Nephron progenitor cell (in vitro differentiated cells): ENCODE measurements at places on chromosomes 7 and 10.

- peaks cover 43% of the 10 kb centered on the region for H3K4me1 ChIP-seq
- H3K36me3 ChIP-seq, result no peaks in the 10 kb centered on the region
- H3K4me3 ChIP-seq, result no peak overlapping the region
- DNase-seq, result no peak
- peaks cover 8% of the 10 kb centered on the region for H3K27me3 ChIP-seq
- peak overlapping the region; percentile 93 for H3K27ac ChIP-seq
Measured at GRCh38 chr7:135808206-135808605, 59.6 kb upstream of the FAM180A start.

DNA sequence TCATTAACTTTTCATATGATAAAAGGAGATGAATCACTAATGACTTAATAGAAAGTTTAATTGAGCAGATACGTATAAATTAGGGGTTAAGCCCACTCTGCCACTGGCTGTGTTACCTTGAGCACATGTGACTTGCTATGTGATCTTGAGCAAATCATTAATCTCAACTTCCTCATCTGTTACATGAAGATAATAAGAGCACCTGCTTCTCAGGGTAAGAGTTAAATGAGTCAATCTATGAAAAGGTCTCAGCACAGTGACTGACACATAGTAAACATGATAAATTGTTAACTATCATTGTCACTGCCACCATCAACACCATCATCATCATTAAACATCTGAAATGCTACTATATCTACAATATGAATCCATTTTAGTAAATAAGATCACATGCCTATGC, 110.8 kb downstream of the TPK1 start:
- no peaks in the 10 kb centered on the region for H3K36me3 ChIP-seq
- H3K27me3 ChIP-seq, result peaks cover 4% of the 10 kb centered on the region
- no peak for DNase-seq
- no peak overlapping the region for H3K27ac ChIP-seq

DNA sequence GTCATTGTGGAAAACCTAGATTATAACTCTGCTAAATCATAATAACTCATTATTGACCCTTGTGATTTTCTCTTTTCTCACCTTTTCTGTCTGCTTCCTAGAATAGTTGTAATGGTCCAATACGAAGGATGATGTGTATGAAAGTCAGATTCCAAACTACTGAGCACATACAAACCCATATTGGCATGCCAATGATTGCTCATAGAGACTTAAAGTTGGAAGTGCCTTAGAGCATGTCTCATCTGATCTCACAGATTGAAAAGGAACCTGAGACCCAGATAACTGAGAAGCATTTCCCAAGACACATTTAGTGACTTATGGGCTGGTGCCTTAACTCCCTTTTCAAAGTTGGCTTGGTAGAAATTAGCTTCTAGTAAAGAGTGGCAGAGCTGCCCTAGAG, 594.3 kb downstream of the REEP3 start:
- H3K27ac ChIP-seq, result no peak overlapping the region
- no peak overlapping the region for H3K4me3 ChIP-seq
- peaks cover 12% of the 10 kb centered on the region for H3K36me3 ChIP-seq

DNA sequence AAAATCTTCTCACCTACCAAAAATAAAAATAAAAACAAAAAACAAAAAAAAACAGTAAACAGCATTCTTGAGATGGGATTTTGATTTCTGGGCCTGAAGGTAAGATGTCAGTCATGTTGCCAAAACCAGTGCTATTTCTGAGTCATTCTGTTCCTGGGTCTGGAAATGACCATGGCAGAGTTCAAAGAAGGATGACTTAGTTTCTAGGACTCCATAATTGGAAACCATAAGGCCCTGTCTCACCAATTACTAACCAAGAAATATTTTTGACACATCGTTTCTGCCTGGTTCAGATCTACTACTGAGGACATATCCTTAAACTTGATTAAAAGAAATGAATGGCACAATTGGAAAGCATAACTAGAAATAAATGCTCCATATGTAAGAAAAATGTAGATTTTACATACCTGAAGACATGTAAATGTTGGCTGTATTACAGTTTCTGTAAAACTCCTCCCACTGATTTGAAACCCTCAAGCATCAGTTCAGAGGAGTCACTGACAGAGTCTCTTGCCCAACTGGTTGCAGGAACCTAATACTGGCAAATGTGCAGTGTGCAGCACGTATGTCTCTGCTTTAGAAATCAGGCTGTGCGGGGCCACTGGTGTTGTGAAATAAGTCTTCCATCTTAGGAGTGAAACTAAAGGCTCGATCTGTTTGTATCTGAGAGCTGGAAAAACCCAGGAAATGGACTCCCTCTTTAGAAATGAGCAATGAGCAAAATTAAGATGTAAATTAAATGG, 84.8 kb upstream of the EGR2 start:
- peaks cover 6% of the 10 kb centered on the region for H3K27me3 ChIP-seq
- no peak for DNase-seq
- no peaks in the 10 kb centered on the region for H3K36me3 ChIP-seq

DNA sequence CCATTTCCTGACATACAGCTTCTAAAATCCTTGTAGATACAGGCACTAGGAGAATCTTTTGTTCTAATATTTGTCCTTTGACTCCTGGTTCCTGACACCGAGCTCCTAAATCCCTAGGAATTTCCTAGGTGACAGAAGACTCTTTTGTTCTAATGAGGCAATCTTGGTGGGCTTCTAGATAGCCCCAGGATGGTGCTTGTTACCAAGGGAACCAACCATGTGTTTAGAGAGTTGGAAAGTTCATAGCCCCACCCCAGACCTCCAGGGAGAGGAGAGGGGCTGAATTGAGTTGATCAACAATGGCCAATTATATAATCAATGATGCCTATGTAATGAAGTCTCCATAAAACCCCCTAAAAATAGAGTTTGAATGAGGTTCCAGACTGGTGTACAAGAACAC, 145.1 kb downstream of the JMJD1C start:
- peaks cover 49% of the 10 kb centered on the region for H3K36me3 ChIP-seq
- H3K27ac ChIP-seq, result no peak overlapping the region
- no peak for DNase-seq
- no peak overlapping the region for H3K4me3 ChIP-seq

- no peaks in the 10 kb centered on the region for H3K36me3 ChIP-seq
- H3K27me3 ChIP-seq, result peaks cover 3% of the 10 kb centered on the region
- H3K4me1 ChIP-seq, result no peaks in the 10 kb centered on the region
- DNase-seq, result no peak
Measured at GRCh38 chr7:78450706-78451105, 652.1 kb downstream of the PHTF2 start.

DNA sequence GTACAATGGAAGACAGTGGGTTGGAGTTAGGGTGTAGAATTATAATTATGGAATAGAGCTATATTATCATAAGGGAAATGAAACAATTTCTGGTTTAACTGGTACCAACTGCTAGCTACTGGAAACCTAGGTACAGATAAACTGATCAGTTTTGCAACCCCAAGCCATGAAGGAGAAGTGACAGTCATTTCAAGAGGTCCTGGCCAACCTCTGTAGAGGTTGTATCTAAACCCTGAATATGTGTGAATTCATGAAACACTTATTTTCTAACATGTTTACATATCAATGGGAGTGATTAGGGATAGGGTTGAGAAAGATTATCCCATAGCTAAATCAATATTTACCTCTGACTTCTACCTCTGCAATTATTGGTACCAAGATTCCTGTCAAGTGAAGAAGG, 29.9 kb upstream of the CC2D2B start:
- no peak overlapping the region for H3K4me3 ChIP-seq
- peaks cover 84% of the 10 kb centered on the region for H3K36me3 ChIP-seq
- H3K27ac ChIP-seq, result no peak overlapping the region

DNA sequence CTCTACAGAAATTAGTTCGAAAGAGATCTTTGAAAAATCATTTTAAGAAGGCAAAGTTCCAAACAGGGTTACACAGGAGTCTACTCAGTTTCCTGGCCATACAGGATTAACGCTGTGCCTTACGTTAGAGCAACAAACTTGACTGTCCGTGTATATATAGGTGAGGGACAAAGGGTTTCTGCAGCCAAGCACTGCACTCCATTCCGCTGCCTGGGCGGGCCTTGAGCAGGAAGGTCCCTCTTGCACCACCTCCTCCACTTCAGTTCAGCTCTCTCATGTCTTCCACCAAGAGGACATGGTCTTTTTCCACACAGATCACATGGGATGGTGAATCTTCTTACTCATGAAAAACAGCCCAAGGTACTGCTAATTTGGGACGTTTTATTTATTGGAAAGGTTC, 43.2 kb downstream of the MCMBP start:
- DNase-seq, result no peak
- H3K36me3 ChIP-seq, result peaks cover 70% of the 10 kb centered on the region
- H3K27ac ChIP-seq, result peak overlapping the region; percentile 66

- peaks cover 39% of the 10 kb centered on the region for H3K4me1 ChIP-seq
- peak overlapping the region; percentile 81 for H3K4me3 ChIP-seq
- no peaks in the 10 kb centered on the region for H3K36me3 ChIP-seq
- DNase-seq, result peak; percentile 49
Measured at GRCh38 chr7:1233333-1234048, 819 bp downstream of the UNCX start.

DNA sequence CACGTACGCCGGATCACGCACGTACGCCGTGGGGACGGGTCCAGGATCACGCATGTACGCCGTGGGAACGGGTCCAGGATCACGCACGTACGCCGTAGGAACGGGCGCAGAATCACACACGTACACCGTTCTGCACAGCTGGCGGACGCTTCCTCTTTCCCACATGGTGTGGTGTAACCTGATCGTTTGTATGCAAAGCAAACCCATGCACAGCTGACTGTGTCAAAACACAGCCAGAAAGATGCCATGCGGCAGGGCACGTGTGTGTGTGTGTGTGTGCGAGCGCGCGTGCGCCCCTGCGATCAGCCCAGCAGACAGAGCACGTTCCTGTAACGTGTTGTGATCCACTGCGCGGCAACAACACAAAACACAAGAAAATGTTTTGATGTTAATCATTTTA, 573.6 kb downstream of the DNAJB6 start:
- peaks cover 7% of the 10 kb centered on the region for H3K4me1 ChIP-seq
- H3K36me3 ChIP-seq, result no peaks in the 10 kb centered on the region
- no peak overlapping the region for H3K27ac ChIP-seq
- no peak for DNase-seq

DNA sequence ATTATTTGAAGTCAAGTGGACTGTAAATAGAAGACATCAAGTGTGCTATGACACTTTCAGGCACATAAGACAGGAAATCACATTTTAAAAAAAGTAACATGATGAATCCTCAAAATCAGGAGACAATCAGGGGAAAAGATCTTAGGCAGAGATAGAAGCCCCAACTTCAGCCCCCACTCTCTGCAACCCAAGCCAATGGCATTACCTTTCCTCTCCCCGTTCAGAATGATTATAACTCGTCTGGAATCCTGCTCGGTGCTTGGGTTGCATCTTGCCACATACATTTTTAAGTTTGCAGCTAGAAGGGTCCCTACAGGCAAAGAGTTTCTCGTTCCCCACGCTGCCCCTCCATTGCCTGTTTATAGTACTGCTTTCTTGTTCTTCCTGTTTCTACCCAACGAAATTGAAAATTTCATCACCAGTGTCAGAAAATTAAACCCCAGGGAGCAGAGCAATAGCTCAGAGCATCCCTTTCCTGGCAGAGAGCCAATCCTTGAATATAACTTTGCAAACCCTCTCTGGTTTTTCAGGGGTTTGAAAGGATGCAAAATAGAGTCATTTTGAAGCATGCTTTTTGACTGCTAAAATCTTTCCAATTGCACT, 260.5 kb upstream of the AOAH start:
- H3K4me3 ChIP-seq, result no peak overlapping the region
- no peaks in the 10 kb centered on the region for H3K36me3 ChIP-seq

DNA sequence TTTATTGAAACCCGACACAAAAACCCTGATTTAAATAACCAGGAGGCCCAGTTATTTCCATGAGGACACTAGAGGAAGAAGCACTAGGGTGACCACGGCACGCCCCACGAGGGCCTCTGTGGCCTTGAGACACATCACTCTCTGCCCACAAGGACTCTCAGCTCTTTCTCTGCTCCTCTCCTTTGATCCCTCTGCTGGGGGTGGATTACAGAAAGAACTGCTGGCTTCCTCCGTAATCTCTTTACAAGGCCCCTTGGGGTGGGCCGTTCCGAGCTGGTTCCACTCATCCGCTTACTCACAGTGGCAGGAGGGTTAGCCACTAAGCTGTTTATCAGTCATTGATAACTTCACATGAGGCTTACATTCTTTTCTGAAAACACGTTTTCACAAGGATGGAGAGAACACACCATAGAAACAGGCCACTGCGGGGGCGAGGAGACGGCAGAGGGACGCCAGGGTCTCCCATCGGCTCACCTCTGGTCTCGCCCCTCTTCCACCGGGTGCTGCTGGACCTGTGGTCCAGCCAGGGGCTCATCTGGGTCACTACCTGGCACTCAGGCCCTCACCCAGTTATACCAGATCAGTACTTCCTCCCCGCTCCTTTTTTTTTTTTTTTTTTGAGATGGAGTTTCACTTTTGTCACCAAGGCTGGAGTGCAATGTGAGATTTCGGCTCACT, 17.6 kb upstream of the PFKFB3 start:
- H3K36me3 ChIP-seq, result peaks cover 7% of the 10 kb centered on the region
- DNase-seq, result no peak

- peaks cover 16% of the 10 kb centered on the region for H3K4me1 ChIP-seq
- H3K36me3 ChIP-seq, result peaks cover 85% of the 10 kb centered on the region
- no peak overlapping the region for H3K27ac ChIP-seq
- H3K27me3 ChIP-seq, result no peaks in the 10 kb centered on the region
- no peak for DNase-seq
Measured at GRCh38 chr10:3165196-3165595, 7.4 kb downstream of the PITRM1 start.

DNA sequence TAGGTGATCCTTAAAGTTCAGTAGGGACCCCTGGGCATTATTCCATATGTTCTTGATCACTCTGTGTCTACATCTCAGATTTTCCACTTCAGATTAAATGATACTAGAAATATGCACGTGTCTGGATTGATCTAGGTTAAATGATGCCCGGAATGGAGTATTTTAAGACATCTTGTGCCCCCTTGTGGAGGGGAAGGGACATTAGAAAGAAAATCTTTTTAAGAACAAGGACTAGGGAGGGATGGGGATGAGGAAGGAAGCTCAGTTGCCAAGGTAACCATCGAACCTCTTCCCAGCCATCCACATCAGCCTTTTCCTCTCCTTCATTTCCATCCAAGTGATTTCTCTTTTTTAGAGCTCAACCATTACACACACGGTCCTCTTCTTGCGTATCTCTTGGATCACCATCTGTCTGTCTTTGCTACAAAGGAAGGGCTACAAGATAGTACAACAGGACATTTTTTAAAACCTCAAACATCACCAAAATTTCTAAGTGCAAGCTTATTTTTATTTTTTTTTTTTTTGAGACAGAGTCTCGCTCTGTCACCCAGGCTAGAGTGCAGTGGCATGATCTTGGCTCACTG, 40.5 kb downstream of the PRSS2 start:
- H3K27me3 ChIP-seq, result peaks cover 59% of the 10 kb centered on the region
- no peak overlapping the region for H3K27ac ChIP-seq
- peak; percentile 24 for DNase-seq

DNA sequence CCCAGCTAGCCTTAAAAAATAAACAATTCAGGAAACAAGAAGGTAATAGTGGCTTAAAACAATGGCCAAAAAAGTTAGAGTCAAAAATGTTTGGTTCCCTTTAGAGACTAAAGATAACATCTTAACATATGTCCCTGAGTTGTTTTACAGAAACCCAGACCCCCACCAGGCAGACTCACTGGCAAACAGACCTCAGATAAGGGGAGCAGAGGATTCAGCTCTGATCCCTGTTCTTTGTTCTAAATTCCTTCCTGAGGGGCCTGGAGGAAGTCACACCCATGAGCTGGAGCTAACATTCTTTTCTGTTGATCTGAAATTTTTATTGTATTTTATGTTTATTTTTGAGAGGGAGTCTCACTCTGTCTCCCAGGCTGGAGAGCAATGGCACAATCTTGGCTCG, 247.2 kb downstream of the USP6NL start:
- no peak overlapping the region for H3K4me3 ChIP-seq
- no peaks in the 10 kb centered on the region for H3K4me1 ChIP-seq
- no peak overlapping the region for H3K27ac ChIP-seq
- H3K36me3 ChIP-seq, result peaks cover 3% of the 10 kb centered on the region
